ENCODE measurements at places on chromosomes 2 and 18.

DNA sequence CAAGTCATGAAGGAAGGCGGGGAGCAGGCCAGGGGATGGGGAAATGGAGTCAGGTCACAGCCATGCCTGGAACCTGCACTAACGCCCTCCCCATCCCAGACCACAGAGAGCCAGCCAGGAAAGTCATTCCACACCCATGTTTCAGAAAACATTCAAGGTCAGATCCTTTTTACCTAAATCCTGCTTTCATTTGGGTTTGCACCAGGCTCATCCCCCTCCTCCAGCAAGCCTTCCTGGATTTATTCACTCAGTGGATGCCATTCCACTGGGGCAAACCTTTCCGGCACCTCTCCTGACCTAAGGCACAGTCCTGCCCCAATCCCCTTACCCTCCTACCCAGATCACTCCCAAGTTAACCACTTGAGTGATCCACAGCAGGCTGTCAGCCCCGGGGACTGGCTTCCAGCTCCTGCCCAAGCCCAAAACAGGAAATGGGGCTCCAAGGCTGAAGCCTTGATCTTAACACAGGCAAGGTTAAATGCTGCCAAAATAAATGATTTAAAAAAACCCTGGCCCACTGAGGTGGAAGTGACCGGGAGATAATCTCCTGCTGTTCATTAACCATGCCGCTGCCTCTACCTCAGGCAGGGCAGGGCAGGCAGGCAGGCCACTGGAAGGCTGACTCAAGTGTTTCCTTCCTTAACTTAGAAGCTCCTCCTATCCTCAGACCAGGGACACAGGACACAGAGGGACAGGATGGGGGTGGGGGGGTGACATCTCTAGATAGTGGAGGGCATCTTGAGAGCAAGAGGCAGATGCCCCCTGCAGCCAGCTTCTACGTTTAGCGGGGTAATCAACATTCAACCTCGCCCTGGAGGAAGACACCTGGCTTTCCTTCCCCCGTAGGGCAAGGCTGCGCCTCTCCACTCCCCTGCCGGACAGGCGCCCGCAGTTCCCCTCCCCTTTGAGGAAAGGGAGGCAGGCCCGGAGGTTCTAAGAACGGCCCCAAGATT lies 1.4 kb downstream of the RAB11FIP5 start:
- DNase-seq: no peak

- DNase-seq: no peak
These were observed 5.7 kb upstream of the KLHL29 start for GRCh38 chr2:23379220-23379695.

DNA sequence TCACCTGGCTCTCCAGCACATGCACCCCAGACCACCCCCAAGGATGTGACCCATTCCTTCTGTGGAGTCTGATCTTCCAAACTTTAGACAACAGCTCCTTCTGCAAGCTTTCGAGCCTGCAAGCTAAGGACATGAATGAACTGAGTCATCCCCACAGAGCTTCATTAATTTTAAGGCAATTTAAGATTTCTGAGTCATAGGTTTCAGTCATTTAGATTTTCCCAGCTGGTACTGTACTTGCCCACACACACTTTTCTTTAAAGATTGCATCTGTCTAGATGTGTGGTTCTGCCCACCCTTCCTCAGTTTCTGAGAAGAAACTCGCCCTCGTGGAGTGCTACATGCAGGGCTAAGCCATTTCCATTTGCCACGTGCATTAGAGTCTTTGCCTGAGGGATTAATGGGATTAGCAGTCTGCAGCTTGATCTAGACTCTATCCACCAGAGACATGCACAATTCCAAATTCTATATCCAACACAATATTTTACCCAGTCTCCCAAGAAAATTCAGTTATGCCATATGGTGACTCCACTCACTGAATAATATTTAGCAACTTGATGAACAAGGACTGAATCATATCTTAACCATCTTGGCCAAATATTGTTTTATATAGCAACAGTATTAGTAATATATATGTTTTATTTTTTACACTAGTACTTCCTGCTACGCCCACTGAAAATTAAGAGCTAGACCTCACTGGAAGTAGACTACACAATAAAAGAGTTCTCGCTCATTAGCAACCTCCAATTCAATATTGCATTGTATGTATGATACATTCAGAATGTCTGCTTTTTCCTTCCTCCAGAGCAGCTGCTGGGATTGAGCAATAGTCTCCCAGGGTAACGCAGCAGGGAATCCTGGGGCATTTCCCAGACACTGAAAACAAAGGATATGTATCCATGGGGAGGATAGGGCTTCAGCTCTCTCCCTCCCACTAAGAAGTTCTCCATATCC lies 14.3 kb upstream of the TRIB2 start:
- no peak for DNase-seq

GRCh38 chr2:182144041-182144775 lies 158.6 kb downstream of the PPP1R1C start:
- no peak for DNase-seq

DNA sequence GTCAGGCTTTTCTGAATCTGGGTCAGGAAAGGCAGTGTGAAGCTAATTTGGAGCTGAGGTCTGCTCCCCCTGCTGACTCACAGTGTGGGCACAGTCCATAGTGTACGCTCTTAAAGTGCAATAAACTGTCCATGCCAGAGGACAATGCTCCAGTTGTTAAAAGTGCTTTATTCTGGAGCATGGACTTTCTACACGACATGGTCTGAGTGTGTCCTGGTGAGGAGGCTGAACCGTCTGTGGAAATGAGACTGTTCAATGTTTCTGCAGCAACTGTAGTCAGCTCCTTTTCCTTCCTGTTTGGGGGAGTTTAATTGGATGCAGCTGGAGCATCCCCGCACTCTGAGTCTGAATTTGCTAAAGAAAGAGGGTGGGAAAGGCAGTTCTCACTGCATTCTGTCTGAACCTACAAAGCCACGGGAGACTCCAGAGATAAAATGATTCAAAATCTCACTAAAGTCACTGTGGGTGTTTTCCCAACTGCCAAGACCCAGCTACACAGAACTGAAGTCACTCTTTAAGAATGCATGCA lies 110.2 kb upstream of the TRIB2 start:
- DNase-seq: no peak

- no peak for DNase-seq
These were observed 66.8 kb upstream of the MC2R start for GRCh38 chr18:13982126-13982525.

DNA sequence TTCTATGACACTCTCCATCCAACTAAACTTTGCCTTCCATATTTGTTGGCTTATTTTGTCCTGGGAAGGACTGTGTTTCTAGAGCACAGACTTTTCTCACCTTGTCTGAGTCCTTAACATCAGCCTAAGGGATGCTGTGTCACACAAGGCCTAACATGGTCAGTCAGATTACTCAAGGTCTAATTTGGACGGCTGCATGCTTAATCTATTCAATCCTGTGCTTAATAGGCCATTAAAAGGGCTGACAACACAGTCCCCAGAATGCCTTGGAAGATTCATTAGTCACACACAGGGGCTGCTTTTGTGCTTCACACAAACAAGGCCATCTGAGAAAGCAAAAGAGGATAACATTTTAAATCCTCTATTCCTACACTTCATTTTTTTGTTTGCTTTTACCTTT lies 84.0 kb downstream of the DYNAP start:
- DNase-seq: no peak
